G401 (cell line): ENCODE measurements at places on chromosomes 3 and 15.

GRCh38 chr15:79130535-79131130 lies 40.1 kb upstream of the RASGRF1 start:
- DNase-seq: peak; percentile 87

DNA sequence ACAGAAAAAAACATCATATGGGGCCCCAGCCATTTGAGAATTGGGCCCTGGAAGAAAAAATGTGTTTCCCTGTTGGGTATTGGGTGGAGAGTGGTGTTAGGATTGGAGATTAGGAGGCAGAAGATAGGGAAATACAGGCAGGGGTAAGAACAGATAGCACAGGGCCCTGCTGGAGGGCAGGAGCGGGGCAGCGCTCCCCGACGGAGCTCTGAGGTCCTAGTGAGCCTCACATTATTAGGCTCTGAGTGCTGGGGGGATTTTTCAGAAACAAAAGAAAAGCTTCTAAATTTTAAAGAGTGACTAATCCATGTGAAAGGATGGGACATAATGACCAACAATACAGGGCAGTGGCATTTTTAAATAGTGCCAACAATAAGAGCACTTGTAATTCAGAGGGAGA lies 241.2 kb downstream of the SOX2 start:
- DNase-seq: no peak

DNA sequence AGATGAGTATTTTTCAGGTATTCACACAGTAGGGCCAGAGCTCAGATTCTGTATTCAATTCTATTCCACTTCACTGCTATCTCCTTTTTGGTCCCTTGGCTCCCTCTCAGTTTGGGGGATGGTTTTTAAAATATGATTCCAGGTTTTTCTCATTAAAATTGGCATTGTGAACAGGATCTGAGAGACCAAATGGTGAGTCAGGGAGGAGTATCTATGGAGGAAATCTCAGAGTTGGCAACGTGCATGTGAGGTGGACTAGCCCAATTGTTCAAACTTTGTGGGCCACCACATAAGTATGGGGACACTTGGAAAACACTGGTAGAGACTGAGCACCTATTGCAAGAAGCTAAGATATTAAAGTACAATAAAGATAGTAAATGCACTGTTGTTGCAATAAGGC lies 53.9 kb upstream of the TTC14 start:
- DNase-seq: no peak

GRCh38 chr3:116270056-116270455 lies 175.2 kb downstream of the LSAMP start:
- no peak for DNase-seq

DNA sequence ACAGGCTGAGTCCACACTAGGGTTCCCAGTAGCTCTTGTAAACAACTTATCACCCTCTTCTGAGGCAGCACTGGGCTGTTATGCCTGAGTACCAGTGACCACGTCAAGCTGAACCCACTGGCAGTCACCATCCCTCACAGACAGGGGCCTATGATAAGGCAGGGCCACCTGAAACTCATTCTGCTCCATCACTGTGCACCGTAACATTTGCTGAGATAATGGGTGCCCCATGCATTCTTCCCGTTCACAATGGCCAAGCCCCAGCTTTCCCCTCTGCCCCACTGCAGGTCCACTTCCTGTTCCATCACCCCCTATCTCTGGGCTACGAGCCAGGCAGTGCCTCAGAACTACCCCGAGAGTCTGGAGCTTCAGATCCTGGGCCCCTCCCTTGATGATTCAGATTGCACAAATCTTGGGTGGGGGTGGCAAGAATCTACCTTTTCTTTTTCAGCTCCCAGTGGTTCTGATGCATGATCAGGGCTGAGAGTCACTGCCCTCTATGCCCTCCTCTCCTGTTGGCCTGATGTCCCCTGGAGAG lies 158.0 kb downstream of the RAB11A start:
- no peak for DNase-seq

- no peak for DNase-seq
These were observed 204.7 kb upstream of the CTNNB1 start for GRCh38 chr3:40994611-40995010.

- no peak for DNase-seq
These were observed 150.5 kb upstream of the POU1F1 start for GRCh38 chr3:87426918-87427317.

- DNase-seq: no peak
These were observed 49.0 kb upstream of the CCDC80 start for GRCh38 chr3:112689989-112690388.

GRCh38 chr15:30992249-30992864 lies 929 bp upstream of the MTMR10 start:
- DNase-seq: no peak

DNA sequence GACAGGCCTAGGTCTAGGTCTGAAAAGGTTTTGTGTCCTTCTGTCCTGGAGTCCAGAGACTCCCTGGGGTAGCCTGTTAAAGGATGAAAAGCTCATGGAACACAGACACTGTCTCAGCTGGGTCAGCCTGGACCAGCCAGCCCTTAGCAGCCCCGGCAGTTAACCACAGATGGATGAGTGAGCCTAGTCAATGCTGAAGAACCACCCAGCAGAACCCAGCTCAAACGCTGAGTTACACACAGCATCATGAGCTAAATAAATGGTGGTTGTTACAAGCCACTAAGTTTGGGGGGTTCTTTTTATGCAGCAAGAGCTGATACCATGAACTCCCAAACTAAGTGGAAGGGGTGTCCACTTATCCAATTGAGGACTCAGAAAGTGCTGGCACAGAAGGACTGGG lies 472.8 kb upstream of the PROK2 start:
- DNase-seq: no peak

DNA sequence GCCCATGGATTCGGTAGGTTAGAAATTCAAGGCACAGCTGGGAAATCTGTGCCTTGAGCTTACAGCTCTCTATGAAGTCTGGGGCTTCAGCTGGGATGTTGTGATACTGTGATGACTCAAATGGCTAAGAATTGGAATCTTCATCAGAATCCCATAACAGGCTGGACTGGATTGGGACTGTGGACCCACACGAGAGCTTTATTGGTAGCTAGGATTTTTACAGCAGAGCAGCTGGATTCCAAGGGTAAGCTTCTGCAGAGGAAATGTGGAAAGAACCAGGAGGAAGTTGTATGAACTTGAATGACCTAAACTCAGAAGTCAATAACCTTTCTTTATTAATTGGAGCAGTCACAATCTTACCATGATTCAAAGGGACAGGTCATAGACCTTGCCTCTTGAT lies 1187.1 kb downstream of the ROBO1 start:
- no peak for DNase-seq

GRCh38 chr3:373193-373779 lies 176.7 kb downstream of the CHL1 start:
- DNase-seq: no peak
